Tibial nerve (tissue), 4 donors: ENCODE measurements at places on chromosomes 11 and 22. TPM values are rescaled to one million over a fixed set of nuclear protein-coding genes. Genes with fewer than 3 reads are reported as not detected.

Gene PATE2
- not detected for total RNA-seq

GRCh38 chr11:36278531-36279282, 10.5 kb downstream of the COMMD9 start:
- peaks cover 13% of the 10 kb centered on the region for H3K36me3 ChIP-seq
- no peak overlapping the region for H3K4me3 ChIP-seq
- no peaks in the 10 kb centered on the region for H3K4me1 ChIP-seq
- no peak overlapping the region for H3K27ac ChIP-seq

DNA sequence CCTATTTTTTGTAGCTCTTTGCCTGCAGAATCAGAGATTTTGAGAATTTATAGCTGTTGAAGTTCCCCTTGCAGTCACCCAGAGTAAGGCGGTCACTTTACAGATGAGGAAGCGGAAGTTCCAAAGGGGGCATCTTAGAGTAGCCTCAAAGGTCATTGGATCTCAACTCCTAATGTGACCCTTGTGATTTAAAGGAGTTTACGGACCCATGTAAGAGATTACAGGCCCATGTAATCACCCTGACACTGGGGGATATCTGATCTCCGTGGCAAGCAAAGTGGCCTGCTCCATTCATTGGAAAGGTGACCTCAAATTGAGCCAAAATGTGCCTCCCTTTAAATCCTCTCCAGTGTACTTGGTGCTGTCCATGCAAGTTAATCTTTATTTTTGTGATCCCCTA, 15.7 kb downstream of the P2RX3 start:
- no peaks in the 10 kb centered on the region for H3K36me3 ChIP-seq
- no peak for DNase-seq
- H3K27me3 ChIP-seq: no peaks in the 10 kb centered on the region
- H3K4me1 ChIP-seq: no peaks in the 10 kb centered on the region
- H3K4me3 ChIP-seq: no peak overlapping the region

Gene APOBEC3A
- total RNA-seq: not detected

DNA sequence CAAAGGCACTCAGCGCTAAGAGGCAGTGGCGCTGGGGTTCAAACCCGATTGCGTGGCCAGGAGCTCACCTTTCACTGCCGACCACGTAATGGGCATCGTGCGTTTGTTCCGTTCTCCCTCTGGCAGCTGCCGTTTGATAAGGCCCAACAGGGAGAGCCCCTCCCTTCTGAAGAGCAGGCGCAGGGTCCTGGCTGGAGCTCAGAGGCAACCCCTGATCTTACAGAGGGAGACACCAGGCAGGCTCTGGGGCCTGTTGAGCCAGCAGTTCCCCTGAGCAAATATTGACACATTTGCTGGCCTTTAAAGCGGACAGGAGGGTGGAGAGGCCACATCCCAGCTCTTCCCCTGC, 11.7 kb upstream of the C1QTNF6 start:
- peak overlapping the region; percentile 13 for H3K4me3 ChIP-seq
- H3K27me3 ChIP-seq: no peaks in the 10 kb centered on the region
- H3K36me3 ChIP-seq: no peaks in the 10 kb centered on the region
- H3K27ac ChIP-seq: peak overlapping the region; percentile 92

Gene POTEH
- total RNA-seq: not detected

- no peak for DNase-seq
- H3K36me3 ChIP-seq: no peaks in the 10 kb centered on the region
- no peak overlapping the region for H3K27ac ChIP-seq
- H3K4me1 ChIP-seq: no peaks in the 10 kb centered on the region
- no peaks in the 10 kb centered on the region for H3K27me3 ChIP-seq
These were observed 289.5 kb upstream of the C11orf87 start for GRCh38 chr11:109132539-109132938.

GRCh38 chr11:120510406-120511115, 987 bp upstream of the GRIK4 start:
- H3K4me1 ChIP-seq: no peaks in the 10 kb centered on the region
- no peaks in the 10 kb centered on the region for H3K27me3 ChIP-seq
- H3K36me3 ChIP-seq: no peaks in the 10 kb centered on the region
- H3K27ac ChIP-seq: no peak overlapping the region
- H3K4me3 ChIP-seq: no peak overlapping the region

Gene TRIM77
- total RNA-seq: not detected

Gene BAIAP2L2
- 2.1 TPM for total RNA-seq

- H3K4me1 ChIP-seq: no peaks in the 10 kb centered on the region
- no peak overlapping the region for H3K4me3 ChIP-seq
- no peak overlapping the region for H3K27ac ChIP-seq
These were observed 58.8 kb downstream of the PPP6R2 start for GRCh38 chr22:50401907-50402306.

GRCh38 chr11:12526789-12527188, 147.4 kb upstream of the TEAD1 start:
- no peak overlapping the region for H3K4me3 ChIP-seq
- H3K27me3 ChIP-seq: no peaks in the 10 kb centered on the region
- no peak overlapping the region for H3K27ac ChIP-seq
- H3K4me1 ChIP-seq: peaks cover 48% of the 10 kb centered on the region

DNA sequence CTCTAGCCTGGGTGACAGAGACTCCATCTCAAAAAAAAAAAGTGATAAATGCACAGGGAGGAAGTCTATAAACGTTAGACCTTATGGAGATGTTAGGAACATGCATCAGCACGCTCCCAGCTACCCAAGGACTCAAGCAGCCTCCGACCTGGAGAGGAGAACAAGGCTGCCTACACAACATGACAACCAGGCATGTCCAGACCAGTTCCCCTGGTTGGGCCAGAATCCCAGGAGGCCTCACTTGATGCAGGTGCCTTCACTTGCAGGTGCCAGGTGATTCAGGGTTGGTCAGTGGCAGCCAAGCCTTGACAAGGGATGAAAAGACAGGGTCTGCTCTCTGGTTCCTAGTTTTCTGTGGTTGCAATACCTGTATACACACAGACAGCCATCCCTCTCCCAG, 5.9 kb downstream of the RANGAP1 start:
- no peaks in the 10 kb centered on the region for H3K4me1 ChIP-seq
- no peak overlapping the region for H3K27ac ChIP-seq
- H3K4me3 ChIP-seq: no peak overlapping the region
- no peaks in the 10 kb centered on the region for H3K27me3 ChIP-seq

GRCh38 chr11:19320827-19321226, 80.1 kb upstream of the E2F8 start:
- no peak overlapping the region for H3K4me3 ChIP-seq
- no peak overlapping the region for H3K27ac ChIP-seq
- H3K27me3 ChIP-seq: no peaks in the 10 kb centered on the region
- no peaks in the 10 kb centered on the region for H3K36me3 ChIP-seq

Gene NCF4
- 14.2 TPM for total RNA-seq
